ENCODE measurements at places on chromosomes 7 and 10.

- no peak for DNase-seq
Observed at GRCh38 chr7:77442636-77443035, 26.5 kb upstream of the GSAP start.

DNA sequence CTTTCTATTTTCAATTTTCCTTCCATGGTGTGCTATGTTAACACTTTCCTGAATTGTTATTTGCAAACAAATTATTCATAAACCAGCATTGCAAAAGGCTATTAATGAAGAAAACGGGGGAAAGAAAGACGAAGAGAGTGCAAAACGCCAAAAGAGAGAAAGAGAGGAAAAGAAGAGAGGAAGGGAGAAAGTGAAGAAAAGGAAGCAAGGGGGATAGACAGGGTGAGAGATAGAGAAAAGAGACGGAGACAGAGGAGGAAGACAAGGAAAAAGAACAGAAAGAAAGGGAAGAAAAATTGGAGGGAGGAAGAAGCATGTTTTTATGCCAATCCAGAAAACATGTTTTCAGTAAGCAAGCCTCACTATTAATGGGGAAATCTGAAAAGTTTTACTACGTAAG, 310.6 kb downstream of the TFEC start:
- DNase-seq: no peak

DNA sequence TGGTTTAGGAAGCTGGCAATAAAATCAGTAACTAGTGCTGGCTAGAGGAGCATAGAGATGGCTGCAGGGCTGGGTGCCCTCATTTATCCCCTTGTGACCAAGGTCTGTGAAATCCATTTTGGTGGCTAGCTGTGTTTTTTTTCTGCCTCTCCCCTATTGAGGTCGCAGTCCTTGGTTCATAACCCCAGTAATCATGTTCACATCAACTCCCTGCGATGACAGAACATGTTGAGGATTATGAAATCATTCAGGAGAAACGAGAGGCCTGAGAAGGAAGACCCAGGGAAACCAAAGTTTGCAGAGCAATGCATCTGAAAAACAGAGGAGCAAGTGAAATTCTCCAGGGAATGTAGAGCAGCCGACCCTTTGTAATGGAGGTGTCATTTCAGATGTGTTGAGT, 126.9 kb downstream of the TACC2 start:
- DNase-seq: no peak

- no peak for DNase-seq
Observed at GRCh38 chr7:152341039-152341913, 94.5 kb downstream of the KMT2C start.

DNA sequence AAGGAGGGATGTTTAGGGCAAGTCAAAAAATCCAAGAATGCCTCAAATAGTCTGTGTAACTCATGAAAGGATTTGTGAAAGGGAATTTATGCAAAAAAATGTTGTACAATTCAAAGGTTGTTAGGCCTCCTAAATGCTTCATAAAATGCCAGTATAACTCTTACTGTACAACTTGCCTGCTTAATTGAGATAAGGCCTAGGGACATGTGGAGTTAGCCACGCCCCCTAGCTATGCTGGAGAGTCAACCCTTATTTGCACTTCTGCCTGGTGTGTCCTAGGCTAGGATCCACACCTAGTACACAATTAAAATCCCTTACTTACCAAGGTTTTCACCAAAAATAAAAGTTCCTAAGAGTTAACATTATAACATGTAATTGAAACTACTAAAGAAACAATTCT, 77.2 kb downstream of the ZNF680 start:
- DNase-seq: no peak

DNA sequence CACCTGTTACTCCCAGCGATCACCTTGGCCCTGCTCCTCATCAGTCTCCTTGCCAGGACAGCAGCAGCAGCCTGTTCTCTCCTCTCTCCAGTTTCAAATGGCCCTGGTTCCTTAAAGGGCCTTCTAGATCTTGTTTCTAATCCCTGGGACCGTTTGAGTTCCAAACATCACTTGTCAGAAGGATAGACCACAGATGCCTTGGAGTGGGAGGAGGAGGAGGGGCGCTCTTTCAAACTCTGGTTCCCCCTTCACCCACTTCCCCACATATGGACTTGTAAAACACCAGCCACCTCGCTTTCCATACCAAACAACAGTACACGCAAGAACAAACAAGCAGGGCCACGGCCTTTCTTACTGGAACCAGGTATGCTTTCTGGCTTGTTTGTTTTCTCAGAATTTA, 104.8 kb downstream of the PLXNA4 start:
- no peak for DNase-seq

GRCh38 chr10:123034332-123034731, 25.5 kb downstream of the ACADSB start:
- no peak for DNase-seq

- no peak for DNase-seq
Observed at GRCh38 chr10:124230635-124231167, 137.3 kb upstream of the CHST15 start.

DNA sequence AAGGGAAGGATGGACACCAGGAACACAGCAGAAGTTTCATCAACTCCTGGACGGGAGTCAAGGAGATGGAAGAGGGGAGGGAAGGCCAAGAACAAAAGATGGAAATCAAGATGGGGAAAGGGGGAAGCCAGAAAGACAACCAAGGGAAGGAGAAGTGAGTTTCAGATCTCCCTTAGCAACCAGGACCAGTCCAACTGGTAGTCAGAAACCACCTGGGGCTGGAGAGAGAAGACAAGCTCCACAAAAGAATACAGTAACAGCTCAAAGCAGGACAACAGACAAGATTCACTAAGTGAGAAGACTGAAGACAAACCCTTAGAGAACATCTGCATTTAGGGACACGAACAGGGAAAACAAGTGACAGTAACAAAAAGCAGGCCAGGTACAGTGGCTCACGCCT, 30.6 kb downstream of the CDCA7L start:
- DNase-seq: no peak
